ENCODE measurements at places on chromosomes 1 and 21.

DNA sequence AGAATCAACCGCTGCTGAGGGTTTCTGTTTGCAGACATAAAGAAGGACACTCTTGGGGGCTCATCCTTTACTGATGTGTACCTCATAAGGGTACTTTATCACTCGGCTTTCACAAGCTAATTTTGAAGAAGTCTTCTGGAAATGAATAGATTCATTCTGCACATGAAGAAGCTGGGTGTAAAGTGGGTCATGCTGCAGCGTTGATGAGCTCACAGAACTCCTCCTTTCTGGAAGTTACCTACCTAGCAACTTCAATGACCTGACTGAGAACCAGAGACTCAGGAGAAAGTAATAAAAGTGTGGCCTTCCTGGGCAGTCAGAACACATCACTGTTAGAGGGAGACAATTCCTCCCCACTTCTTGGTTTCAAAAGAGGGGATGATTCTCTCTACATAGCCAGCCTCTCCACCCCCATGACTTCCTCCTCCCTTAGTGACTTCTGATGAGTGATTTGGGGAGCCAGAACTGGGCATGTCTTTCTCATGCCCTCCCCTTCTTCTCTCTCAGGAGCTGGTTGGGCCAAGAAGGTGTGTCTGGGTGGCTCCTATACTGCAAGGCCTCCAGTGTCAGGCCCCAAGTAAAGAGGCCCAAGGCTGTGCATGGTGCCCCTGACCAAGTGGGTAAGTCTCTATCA is 27.0 kb downstream of the PCNX2 start:
- no peak for DNase-seq

DNA sequence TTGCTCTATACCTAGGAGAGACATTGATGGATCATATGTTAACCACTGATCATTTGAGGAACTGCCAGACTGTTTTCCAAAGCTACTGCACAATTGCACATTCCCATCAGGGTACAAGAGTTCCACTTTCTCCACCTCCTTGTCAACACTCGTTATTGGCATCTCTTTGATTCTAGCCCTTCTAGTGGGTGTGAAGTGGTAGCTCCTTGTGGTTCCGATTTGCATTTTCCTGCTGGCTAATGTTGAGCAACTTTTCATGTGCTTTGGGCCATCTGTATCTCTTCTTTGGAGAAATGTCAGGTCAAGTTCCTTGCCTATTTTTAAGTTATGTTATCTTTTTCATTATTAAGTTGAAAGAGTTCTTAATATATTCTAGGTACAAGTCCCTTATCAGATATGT is 90.1 kb downstream of the DMRTB1 start:
- DNase-seq = no peak

GRCh38 chr1:160837558-160838205 is 25.0 kb downstream of the CD244 start:
- DNase-seq = peak; percentile 99

- no peak for DNase-seq
These were observed 63.3 kb downstream of the LHX9 start for GRCh38 chr1:197980457-197980856.

- DNase-seq = no peak
These were observed 299.1 kb downstream of the CAMTA1 start for GRCh38 chr1:7084232-7084894.

GRCh38 chr21:45499970-45500577 is 42.2 kb downstream of the SLC19A1 start:
- no peak for DNase-seq

DNA sequence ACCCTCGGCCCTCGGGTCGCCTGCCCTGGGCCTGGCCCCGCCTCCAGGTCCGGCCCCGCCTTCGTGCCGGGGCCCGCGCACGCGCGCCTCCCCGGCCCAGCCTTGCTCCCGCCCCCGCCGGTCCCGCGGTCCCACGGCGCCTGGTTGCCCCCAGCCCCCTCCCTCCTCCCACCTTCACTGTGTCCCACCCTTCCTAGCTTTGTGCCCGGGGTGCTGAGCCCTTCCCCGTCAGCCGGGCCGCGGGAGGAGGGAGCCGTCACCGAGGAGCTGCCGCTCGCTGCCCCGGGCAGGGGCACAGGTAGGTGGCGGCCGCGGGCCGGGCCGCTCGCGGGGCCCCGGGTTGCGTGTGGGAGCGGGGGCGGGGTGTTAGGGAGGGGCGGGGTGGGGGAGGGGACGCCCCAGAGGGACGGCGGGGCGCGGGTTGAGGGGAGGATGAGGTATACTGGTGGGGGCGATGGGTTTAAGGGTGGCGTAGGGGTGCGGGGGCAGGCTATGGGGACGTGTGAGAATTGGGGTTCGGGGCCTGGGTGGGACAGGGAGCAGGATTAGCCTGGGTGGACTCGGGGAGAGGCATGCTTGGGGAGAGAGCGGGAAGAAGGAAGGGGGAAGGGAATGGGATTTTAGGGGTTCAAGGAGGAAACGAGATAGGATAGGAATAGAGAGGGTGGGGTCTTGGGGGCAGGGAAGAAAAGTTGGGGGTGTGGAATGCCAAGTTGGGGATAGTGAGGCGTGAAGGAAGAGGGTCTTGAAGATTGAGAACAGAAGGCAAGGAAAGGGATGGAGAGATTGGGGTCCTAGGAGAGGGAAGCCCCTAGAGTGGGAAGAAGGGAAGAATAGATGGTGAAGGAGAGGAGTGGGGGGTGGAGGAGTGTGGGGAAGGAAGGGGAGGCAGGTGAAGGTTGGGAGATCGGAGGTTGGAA is at the start of gene LRRC42:
LRRC42 (plus strand) TSS at position 99 of the 920 bp plus-strand sequence. CDS start 5,650 bp downstream, outside the sequence.
- no peak for DNase-seq

- DNase-seq = peak; percentile 2
These were observed 1.7 kb downstream of the RAB7B start for GRCh38 chr1:206001476-206001888.

- no peak for DNase-seq
These were observed 2.7 kb upstream of the CFAP141 start for GRCh38 chr1:154208677-154209388.

- peak; percentile 61 for DNase-seq
These were observed at the start of gene C1orf216 for GRCh38 chr1:35718492-35719336. Gene C1orf216, minus strand, starts transcription at chr1:35718884. Its CDS starts 2,563 bp downstream, at chr1:35716321.

DNA sequence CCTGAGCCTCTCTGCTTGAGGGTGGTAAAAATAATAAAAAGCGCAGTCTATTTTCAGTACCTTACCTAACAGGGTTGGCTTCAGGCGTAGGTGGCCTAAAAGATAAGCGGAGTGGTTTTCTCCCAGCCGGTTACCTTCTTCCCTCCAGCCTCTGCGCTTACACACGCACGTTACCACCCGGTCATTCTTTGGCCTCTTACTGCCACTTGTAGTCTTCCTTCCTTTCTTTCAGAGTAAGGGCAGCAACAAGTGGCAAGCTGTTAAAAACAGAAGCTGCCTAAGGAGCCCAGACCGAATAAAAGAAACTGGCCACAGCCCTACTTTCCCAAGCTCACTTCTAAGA is 35.4 kb downstream of the CLCA1 start:
- no peak for DNase-seq

DNA sequence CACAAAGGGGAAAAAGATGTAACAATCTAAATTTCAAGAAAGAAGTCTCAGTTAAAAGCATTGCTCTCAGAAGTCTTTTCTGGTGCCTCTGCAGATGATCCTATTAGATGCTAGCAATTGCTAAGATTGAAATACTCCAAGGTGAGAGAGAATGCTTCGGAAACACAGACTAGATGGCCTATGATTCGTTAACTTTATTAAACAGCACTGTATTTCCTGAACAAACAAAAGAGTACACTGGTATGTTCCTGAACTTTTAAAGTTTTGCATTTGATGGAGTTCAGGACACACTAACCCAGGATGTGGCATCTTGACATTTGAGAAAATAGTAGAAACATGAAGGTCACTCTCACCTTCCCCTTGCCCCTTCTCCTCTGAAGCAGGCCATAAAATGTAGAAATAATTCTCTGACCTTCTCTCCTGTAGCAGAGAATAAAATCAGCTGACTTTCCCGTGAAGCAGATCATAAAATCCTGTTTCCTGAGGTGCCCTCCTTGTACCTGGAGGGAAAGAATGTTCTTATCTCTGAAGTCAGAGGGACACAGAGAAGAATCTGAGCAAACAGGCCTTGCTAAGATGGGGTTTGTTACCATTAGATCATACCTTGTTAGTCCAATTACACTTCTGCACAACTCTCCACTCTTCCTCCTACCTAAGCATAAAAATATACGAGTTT is 142.9 kb upstream of the USP25 start:
- DNase-seq = no peak

DNA sequence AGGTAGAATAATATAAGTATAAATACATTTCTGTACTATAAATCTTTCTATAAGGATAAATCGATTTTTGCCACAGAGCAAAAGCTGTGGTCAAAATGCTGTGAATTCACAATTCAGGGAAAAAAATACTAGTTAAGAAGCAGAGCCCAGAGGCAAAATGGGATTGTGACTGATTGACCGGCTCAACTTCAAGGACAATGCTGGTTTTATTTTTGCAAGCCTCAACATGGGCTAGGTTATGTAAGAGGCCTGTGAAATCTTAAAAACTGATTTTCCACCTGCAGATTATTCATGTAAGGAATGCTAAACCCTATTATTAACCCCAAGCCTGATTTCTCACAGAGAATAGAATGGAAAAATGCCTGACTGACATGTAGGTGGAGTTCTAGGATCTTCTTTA is 155.1 kb downstream of the HHAT start:
- DNase-seq = no peak

DNA sequence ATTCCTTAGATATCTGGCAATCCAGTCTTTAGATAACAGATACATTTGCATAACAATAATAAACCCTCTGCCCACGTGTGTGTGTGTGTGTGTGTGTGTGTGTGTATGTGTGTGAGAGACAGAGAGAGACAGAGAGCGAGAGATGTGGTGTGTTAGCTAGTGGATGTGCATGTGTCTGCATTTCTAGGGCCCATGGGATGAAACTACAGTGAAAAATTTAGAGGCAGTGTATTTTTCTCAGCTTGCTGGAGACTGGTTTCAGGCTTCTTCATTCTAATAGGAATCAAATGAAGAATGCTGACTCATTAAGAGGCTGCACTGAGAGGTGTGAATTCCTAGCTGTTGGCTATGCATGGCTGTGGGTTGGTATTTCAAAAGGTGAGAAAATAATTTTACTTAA is 303.2 kb downstream of the LMX1A start:
- DNase-seq = no peak

DNA sequence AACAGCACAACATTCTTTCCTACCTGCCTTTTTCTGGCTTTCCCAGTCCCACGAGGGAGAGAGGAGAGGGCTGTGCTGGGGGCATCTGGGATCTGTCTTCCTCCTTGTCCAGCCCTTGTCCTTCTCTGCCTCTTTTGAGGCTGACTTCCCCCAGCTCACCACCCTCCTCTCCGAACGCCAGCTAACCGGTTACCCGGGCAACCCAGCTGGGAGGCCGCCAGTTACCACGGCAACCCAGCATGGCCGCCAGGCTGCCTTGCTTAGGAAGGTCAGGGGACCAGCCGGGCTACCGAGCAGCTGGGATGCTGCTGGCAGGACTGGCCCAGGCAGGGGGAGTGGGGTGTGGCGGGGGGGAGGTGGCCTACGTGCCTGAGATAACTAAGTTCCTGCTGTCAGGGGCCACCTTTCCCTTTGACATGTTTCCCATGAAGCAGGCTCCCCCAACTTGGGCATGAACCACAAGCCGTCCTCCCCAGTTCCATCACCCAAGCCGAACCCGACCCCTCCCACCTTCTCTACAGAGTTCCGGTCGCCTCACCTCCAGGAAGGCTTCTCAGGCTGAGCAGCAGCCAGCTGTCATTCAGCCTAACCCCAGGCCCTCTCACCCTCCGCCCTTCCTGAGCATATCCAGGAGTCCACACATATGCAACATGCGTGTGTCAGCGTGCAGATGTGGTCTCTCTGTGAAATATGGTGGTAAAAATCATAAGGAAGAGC is 8.7 kb downstream of the PLEKHA6 start:
- DNase-seq = no peak

- DNase-seq = no peak
These were observed 77.1 kb downstream of the CD247 start for GRCh38 chr1:167441222-167441621.

GRCh38 chr1:42753070-42753469 is 13.0 kb upstream of the CLDN19 start:
- DNase-seq = no peak

- no peak for DNase-seq
These were observed 31.4 kb upstream of the DMBX1 start for GRCh38 chr1:46458190-46458589.

DNA sequence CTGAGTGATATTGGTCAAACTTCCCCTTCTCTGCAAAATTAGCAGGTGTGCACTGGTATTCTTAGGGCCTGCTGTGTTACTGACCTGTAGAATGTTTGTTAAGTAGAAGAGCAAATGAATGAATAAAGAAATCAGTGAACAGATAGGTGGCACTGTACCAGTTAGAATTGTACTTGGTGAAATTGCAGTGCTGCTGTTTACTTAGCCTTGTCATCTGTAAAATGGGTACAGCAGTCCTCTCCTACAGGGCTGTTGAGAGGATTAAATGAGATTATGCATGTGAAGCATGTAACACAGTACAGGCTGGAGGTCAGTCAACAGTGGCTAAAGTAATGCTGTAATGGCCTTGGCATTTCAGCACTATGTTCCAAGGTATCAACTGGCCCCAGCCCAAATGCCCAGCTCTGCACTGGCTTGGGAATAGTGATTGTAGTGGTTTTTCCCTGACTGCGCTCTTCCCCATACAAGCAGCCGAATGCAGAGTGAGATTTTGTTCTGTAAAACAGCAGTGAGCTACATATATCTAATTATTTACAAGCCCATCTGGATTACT is 10.5 kb downstream of the VANGL1 start:
- no peak for DNase-seq

DNA sequence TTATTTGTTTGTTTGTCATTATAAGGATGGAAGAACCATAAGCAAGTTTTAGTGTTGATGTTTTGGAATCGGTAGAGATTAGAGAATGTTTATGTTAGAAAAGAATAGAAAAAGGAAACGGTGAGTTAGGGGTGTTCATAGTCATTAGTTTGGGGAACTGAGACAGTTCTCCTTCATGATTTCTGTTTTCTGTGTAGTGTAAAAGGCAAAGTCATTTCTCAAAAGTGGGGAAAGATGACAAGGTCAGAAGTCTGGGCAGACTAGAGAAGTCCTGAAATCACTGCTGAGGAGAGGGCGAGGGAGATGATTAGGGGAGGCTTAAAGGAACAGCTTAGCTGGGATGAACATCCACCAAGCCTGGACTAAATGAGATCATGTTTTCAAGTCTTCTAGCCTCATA is 498.9 kb downstream of the TTLL7 start:
- no peak for DNase-seq

GRCh38 chr1:157574836-157575235 is 22.5 kb upstream of the FCRL5 start:
- no peak for DNase-seq

DNA sequence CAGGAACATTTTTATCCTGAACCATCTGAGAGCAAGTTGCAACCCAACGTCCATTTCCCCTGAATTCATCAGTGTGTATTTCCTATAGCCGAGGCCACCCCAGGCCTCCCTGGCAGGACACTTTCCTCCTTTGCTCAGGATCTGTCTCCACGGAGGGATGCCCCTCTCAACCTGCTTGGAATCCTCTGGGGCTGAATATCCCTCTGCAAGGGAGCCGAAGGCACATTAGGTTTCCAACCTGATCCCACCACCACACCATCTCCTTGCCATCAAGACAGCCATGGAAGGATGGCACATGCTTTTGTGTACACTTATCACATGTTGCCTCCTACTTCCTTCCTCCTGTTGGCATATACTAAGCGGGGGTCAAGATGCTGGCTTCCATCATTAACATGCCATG is 74.8 kb upstream of the EDN2 start:
- no peak for DNase-seq

- no peak for DNase-seq
These were observed 4.9 kb upstream of the C1orf74 start for GRCh38 chr1:209789245-209789644.
